ENCODE measurements at places on chromosomes 16 and 17.

GRCh38 chr17:4170639-4171280 lies 27.8 kb downstream of the CYB5D2 start:
- H3K27ac ChIP-seq, result no peak overlapping the region
- no peak for DNase-seq
- H3K36me3 ChIP-seq, result peaks cover 69% of the 10 kb centered on the region

GRCh38 chr17:82582213-82582612 lies 62.7 kb downstream of the FOXK2 start:
- no peak for DNase-seq
- H3K27me3 ChIP-seq, result no peaks in the 10 kb centered on the region
- H3K27ac ChIP-seq, result no peak overlapping the region

GRCh38 chr17:28398280-28398981 lies 7.6 kb downstream of the SLC46A1 start:
- no peak overlapping the region for H3K27ac ChIP-seq
- peaks cover 7% of the 10 kb centered on the region for H3K36me3 ChIP-seq
- H3K4me3 ChIP-seq, result no peak overlapping the region
- H3K4me1 ChIP-seq, result no peaks in the 10 kb centered on the region
- DNase-seq, result no peak

DNA sequence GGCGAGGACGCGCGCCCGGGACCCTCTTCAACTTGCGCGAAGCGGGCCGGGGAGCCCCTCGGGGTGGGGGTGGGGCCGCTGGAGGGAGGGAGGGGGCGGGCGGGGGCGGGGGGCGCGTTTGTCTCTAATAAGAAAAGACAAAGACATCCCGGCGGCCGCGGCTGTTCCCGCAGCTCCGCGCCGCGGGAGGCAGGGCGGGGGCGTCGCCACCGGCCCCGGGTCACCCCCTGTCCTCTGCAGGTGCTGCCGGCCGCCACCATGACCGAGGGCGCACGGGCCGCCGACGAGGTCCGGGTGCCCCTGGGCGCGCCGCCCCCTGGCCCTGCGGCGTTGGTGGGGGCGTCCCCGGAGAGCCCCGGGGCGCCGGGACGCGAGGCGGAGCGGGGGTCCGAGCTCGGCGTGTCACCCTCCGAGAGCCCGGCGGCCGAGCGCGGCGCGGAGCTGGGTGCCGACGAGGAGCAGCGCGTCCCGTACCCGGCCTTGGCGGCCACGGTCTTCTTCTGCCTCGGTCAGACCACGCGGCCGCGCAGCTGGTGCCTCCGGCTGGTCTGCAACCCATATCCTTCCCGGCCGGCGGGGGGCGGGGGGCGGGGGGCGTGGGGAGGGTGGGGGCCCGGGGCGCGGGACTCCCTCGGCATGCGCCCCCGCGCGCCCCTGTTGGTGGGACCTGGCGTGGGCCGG lies 714 bp downstream of the CACNA1H start:
- DNase-seq, result no peak
- no peak overlapping the region for H3K27ac ChIP-seq
- no peak overlapping the region for H3K4me3 ChIP-seq
- no peaks in the 10 kb centered on the region for H3K36me3 ChIP-seq
- H3K27me3 ChIP-seq, result peaks cover 5% of the 10 kb centered on the region

DNA sequence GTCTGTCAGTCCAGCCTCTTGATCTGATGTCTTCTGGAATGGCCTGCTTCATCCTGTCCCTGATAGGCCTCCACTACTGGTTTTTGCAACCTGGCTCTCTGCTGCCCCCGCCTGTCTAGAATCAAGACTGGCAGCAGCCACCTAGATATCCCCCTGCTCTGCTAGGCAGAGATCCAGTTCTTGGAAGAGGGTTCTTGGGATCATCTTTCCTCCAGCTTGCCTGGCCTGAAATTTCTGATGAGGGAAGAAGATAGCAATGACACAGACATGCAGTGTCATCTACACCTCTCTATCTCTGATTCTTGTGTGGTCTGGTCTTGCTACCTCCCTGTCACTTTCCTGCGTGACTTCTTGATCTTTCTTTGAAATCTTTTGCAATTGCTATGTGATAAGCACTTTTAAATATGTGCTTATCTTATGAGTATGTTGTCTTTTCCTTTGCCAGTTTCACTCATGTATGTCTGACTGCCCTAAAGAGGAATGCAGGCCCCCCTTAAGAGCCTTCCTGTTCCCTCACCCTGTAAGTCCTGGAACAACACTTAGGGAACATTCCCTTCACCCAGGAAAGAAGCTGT lies 20.3 kb upstream of the NFATC3 start:
- H3K36me3 ChIP-seq, result peaks cover 6% of the 10 kb centered on the region
- H3K4me3 ChIP-seq, result no peak overlapping the region
- peak overlapping the region; percentile 89 for H3K27ac ChIP-seq
- DNase-seq, result peak; percentile 62

DNA sequence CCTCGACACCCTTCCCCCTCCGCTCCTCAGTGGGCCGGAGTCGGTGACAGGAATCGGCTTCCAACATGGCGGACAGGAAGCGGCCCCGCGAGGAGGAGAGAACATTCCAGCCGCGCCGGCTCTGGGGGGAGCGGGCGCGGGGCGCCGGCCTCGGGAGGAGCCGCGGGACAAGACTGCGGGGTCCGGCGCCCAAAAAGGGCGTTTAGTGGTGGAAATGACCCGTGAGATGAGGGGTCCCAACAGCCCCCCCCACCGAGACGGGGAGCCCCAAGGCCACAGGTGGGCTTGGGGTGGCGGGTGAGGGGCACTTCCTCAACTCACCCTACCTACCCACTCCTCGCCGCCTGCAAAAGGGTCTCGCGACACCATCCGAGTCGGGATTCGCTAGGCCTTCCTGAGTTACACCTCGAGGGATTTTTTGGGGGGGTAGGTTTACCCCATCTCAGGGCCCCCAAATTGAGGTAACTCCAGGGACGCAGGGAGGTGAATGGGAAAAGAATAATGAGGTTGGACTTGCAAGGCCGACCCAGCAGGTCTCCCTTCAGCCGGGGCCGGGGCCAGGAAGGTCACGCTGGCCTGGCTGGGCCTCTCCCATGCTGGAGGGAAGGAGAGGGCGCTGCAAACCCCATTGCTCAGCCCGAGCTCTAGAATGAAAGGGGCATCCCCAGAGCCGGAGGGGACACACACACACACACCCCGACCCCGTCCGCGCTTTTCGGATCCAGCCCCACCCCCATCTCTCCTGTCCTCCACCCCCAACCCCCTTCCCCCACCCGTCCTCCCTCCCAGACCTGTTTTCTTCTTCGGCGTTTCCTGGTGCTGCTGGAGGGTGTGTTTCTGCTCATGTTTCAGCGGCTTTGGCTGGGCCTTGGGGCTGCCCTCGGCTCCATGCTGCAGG lies 707 bp downstream of the NUFIP2 start:
- H3K27me3 ChIP-seq, result no peaks in the 10 kb centered on the region
- peaks cover 12% of the 10 kb centered on the region for H3K4me1 ChIP-seq
- H3K36me3 ChIP-seq, result no peaks in the 10 kb centered on the region
- H3K4me3 ChIP-seq, result peak overlapping the region; percentile 99

- H3K36me3 ChIP-seq, result no peaks in the 10 kb centered on the region
- H3K27ac ChIP-seq, result no peak overlapping the region
- no peak for DNase-seq
- H3K4me3 ChIP-seq, result no peak overlapping the region
These were observed 162.8 kb downstream of the IRX3 start for GRCh38 chr16:54123766-54124165.

- no peaks in the 10 kb centered on the region for H3K27me3 ChIP-seq
- H3K36me3 ChIP-seq, result peaks cover 53% of the 10 kb centered on the region
- DNase-seq, result no peak
- H3K4me1 ChIP-seq, result no peaks in the 10 kb centered on the region
- H3K4me3 ChIP-seq, result no peak overlapping the region
These were observed 39.7 kb upstream of the PVALEF start for GRCh38 chr17:81125573-81126081.

GRCh38 chr17:76241691-76242255 lies 1.5 kb upstream of the RNF157 start:
- H3K27ac ChIP-seq, result no peak overlapping the region
- H3K27me3 ChIP-seq, result no peaks in the 10 kb centered on the region
- H3K4me3 ChIP-seq, result no peak overlapping the region
- no peaks in the 10 kb centered on the region for H3K36me3 ChIP-seq

DNA sequence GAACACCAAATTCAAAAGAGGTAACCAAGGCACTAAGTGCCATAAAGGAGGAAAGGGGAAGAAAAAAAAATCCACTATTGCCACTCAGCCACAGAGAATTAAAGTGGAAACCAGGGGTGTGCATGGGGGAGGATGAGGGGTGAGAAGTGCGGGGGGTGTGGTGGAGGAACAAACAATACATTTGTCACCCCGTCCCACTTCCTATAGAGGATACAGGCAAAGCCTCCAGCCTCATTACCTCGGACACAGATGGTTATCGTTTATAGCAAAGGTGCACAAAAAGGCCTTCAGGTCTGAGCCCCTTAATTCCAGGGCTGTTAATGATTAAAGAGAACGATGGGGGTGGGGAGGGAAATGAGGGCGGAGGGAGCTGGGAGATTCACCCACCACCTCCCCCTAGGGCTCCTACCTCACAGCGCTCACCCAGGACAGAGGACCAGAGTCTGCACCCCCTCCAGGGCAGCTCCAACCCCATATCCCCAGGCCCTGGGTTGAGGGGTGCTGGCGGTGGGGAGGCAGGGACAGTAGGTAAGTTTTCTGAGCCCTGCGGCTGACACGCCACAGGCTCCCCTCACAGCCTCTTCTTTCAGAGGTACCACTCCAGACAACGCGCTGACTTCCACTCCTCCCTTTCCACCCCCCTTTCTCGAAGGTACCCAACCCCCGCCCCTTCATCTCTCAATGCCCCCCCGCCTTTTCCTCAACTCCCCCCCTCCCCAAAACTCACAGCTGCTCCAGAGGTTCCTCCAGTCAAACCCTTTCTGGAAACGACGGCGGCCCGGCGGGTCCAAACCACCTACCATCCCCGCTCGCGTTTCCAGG lies 470 bp downstream of the DCUN1D3 start:
- H3K4me1 ChIP-seq, result peaks cover 12% of the 10 kb centered on the region
- H3K27ac ChIP-seq, result peak overlapping the region; percentile 92
- no peaks in the 10 kb centered on the region for H3K36me3 ChIP-seq
- H3K4me3 ChIP-seq, result peak overlapping the region; percentile 96
- no peaks in the 10 kb centered on the region for H3K27me3 ChIP-seq

DNA sequence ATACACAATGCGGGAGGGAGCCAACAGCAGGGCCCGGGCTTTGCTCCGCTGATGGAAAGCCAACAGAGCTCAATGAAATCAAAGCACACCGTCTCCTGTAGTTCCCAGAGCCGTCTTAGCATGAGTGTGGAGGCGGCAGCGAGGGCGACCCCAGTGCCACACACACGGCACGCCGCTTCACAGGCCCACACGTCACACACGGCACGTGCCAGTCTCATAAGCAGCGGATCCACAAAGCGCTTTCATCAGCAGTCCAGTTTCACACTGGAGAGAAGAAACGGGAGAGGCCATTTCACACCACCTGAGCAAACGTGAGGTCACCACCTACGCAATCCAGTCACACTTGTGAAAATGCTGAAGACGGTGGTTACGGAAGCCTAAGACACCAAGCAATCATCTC lies 34.8 kb downstream of the CYB5D2 start:
- H3K4me3 ChIP-seq, result no peak overlapping the region
- no peaks in the 10 kb centered on the region for H3K4me1 ChIP-seq
- no peak overlapping the region for H3K27ac ChIP-seq
- DNase-seq, result no peak
- peaks cover 56% of the 10 kb centered on the region for H3K36me3 ChIP-seq

DNA sequence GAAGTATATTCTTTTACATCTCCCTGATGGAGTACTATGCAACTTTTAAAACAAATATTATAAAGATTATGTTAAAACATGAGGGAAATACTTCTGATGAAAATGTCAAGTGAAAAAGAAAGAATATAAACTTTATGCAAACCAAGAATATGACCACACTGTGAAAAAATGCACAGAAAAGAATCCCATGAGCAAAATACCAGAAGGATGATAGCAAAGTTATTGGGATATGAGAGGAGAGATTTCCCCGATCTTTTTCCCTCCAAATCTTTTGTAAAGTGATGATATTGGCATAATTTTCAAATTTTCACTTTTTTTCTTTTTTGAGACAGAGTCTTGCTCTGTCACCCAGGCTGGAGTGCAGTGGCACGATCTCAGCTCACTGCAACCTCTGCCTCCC lies 36.6 kb upstream of the SMURF2 start:
- H3K27me3 ChIP-seq, result no peaks in the 10 kb centered on the region
- DNase-seq, result no peak
- H3K36me3 ChIP-seq, result no peaks in the 10 kb centered on the region
- no peaks in the 10 kb centered on the region for H3K4me1 ChIP-seq

DNA sequence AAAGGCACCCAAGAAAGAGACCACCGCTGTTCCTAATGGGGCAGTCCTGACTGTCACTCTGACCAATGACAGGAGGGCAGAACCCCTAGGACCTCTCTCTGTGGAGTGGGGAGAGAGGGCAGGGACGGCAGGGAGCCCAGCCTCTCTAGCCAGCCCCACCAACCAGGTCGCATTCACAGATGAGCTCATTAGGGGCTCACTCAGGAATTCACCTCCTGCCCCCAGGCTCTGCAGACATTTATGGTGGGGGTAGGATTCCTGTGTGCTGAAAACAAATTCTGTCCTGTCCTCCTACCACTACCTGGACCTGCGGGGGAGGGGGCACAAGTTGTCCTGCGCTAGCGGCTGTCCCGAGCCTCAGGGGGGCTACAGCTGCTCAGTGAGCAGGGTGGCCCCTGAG lies 27.7 kb upstream of the GPRC5C start:
- no peaks in the 10 kb centered on the region for H3K4me1 ChIP-seq
- H3K27ac ChIP-seq, result no peak overlapping the region
- H3K4me3 ChIP-seq, result no peak overlapping the region
- H3K27me3 ChIP-seq, result no peaks in the 10 kb centered on the region
- no peak for DNase-seq
- H3K36me3 ChIP-seq, result no peaks in the 10 kb centered on the region

- H3K36me3 ChIP-seq, result no peaks in the 10 kb centered on the region
- peak overlapping the region; percentile 68 for H3K27ac ChIP-seq
These were observed 11.8 kb downstream of the NLRC5 start for GRCh38 chr16:57001026-57001679.

GRCh38 chr16:17170435-17170834 lies 300.3 kb downstream of the XYLT1 start:
- no peak for DNase-seq
- no peak overlapping the region for H3K4me3 ChIP-seq
- H3K27me3 ChIP-seq, result no peaks in the 10 kb centered on the region
- H3K36me3 ChIP-seq, result no peaks in the 10 kb centered on the region
- H3K4me1 ChIP-seq, result no peaks in the 10 kb centered on the region
- no peak overlapping the region for H3K27ac ChIP-seq

DNA sequence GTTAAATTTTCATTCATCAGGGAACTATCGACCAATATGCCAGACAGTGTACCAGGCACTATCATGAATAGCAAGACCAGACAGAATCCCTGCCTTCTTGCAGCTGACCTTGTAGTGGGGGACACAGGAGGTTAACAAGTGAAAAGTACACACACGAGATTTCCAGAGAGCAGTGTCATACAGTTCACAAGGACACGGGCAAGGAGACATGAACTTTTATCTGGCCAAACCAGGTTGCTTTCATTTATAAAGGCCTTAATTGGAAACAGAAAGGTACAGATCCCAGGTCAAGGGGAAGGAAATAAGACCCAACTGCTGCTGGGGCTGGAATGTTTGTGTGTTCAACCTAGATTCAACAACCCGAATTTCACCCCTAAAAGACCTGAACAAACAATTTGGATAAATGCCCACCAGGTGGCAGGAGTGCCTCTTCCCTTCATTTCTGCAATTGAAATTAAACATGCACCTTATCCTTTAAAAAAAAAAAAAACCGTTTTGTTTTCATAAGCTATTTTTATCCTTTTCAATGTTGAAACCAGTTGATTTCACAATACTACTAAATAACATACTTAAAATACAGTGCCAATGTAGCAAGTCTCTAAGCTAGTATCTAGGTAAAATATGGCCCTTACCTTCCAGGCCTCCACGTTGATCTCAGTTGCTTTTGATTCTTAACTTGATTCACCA lies 65.9 kb downstream of the EMP2 start:
- no peaks in the 10 kb centered on the region for H3K27me3 ChIP-seq
- no peak overlapping the region for H3K27ac ChIP-seq
- H3K36me3 ChIP-seq, result no peaks in the 10 kb centered on the region
- peaks cover 3% of the 10 kb centered on the region for H3K4me1 ChIP-seq
- no peak overlapping the region for H3K4me3 ChIP-seq
- peak; percentile 60 for DNase-seq

All from lung (tissue), 17 donors.